ENCODE measurements at places on chromosomes 3 and 15.

DNA sequence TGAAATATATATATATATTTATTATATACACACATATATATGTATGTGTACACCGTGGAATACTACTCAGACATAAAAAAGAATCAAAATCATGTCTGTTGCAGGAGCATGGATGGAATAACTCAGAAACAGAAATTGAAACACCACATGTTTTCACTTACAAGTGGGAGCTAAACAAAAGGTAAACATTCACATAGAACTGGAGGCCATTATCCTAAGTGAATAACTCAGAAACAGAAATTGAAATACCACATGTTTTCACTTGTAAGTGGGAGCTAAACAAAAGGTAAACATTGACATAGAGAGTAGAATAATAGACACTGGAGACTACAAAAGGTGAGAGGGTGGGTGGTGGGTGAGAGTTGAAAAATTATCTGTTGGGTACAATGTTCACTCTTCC is 171.5 kb upstream of the GOLIM4 start:
- no peak for DNase-seq

- DNase-seq, result no peak
Measured at GRCh38 chr15:101113114-101114005, 138.5 kb downstream of the CHSY1 start.

- DNase-seq, result no peak
Measured at GRCh38 chr15:65258375-65259262, 28.1 kb downstream of the PARP16 start.

DNA sequence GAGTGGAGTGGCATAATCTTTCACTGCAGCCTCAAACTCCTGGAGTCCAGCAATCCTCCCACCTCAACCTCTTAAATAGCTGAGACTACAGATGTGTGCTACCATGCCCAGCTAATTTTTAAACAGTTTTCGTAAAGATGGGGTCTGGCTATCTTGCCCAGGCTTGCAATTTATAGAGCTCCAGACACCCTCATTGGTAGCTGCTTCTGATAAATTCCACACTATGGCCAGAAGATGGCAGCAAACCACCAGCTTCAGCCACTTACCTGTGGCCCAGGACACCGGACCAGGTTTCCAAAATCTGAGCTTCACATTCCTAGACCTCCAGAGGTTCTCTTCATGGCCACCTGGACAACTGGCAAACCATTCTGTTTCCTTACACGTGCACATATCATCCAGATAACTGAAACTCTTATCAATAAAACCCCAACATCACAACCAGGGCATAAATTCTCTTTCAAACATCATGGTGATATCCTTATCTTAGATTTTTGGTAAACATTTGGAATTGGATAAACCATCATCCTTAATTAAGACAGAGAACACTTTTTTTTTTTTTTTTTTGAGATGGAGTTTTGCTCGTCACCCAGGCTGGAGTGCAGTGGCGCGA is 28.9 kb downstream of the FBXW12 start:
- no peak for DNase-seq

DNA sequence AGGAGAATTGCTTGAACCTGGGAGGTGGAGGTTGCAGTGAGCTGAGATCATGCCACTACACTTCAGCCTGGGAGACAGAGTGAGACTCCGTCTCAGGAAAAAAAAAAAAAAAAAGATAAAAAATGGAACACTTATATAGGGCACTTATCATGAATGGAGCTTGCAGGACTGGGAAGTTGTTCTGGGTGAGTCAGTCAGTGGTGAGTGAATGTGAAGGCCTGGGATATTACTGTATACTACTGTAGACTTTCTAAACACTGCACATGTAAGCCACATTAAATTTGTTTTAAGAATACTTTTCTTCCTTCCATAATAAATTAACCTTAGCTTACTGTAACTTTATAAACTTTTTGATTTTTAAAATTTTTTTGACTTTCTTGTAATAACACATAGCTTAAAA is 59.8 kb downstream of the SFMBT1 start:
- DNase-seq, result no peak

Measured in NCI-H1417 treated with DMSO at 0.1 percent for 48 hours (cell line).